Activated T-helper 1 cell treated with anti-CD3 and anti-CD28 coated beads, Interleukin-2, amount 50 U/mL, for 16 hours (primary cell): ENCODE measurements at places on chromosomes 4 and X.

DNA sequence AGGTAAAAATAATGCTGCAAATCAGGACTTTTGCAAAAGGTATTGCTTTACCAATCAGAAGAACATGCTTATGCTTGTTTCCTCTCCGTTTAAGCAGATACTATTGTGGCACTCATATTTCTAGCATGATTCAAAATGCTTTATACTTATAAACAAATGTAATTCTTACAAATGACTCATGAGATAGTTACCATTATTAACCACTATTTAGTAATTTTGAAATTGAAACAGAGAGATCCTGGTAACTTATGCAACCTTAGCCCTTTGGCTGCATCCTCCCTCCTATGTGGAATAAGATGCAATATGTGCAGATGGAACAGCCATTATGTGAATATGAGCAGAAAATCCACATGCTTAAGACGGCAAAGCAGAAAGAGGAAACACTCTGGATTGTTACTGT lies 164.7 kb downstream of the PCDH18 start:
- DNase-seq: no peak

GRCh38 chr4:10470505-10470904 lies 13.3 kb upstream of the ZNF518B start:
- DNase-seq: no peak

GRCh38 chr4:74635490-74636123 lies 158.7 kb downstream of the BTC start:
- no peak for DNase-seq

GRCh38 chr4:138522366-138522765 lies 280.2 kb upstream of the SLC7A11 start:
- no peak for DNase-seq

GRCh38 chr4:185945252-185945651 lies 123.7 kb upstream of the TLR3 start:
- no peak for DNase-seq

GRCh38 chrX:43604753-43605152 lies 51.3 kb upstream of the MAOA start:
- no peak for DNase-seq

DNA sequence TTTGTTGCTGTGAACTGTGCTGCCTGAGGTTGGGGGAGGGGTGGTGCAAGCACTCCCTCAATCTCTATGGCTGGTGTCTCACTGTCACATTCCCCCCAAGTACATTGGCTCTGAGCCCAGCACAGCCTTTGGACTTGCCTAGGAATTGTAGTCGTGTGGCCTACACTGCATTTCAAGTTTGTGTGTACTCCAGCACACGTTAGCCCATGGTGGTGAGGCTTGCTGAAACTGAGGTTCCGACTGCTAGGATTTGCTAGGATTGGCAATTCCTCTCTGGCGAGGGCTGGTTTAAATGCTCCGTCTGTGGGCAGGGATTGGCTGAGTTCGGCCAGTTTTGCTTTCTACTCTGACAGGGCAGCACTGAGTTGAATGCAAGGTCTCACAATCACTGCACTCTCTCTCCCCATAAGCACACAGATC lies 121.7 kb upstream of the CXXC4 start:
- DNase-seq: no peak

GRCh38 chr4:174324725-174325124 lies 41.0 kb downstream of the CEP44 start:
- DNase-seq: no peak

- no peak for DNase-seq
Measured at GRCh38 chr4:87354168-87355102, 31.8 kb upstream of the HSD17B13 start.

- DNase-seq: no peak
Measured at GRCh38 chrX:10922159-10922558, 189.0 kb upstream of the HCCS start.

GRCh38 chr4:113560579-113560978 lies 201.0 kb downstream of the CAMK2D start:
- no peak for DNase-seq

DNA sequence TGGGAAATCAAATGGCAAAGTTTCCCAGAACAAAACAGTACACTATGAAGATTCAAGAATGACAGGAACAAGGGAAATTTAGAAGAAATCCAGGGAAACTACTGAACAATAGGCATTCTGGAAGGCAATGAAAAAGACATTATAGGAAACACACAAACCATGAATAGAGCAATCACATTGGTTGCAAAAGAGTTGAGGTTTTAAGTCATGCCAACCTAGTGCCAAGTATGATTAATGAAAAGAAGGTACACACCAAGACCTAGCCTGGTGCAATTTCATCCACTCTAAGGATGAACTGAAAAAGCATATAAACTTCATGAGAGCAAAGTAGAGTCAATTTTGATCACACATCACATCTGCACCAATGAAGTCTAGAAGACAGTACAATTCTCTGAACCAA lies 326.9 kb downstream of the PDHA2 start:
- no peak for DNase-seq

GRCh38 chr4:53380221-53380620 lies 2.8 kb downstream of the FIP1L1 start:
- DNase-seq: no peak

DNA sequence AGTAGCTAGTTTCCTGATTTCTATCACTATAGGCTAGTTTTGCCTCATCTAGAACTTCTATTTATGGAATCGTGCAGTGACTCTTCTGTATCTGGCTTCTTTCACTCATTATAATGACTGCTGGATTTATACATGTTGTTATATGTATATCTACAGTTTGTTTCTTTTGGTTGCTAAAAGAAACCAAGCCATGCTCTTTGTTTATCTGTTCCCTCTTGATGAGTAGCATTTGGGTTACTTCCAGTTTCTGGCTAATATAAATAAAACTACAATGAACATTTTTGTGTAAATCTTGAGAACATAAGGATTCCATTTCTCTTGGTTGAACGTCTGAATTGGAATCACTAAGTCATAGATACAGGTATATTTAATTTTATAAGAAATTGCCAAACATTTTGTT lies 73.9 kb downstream of the ARHGAP24 start:
- no peak for DNase-seq

GRCh38 chr4:190017357-190018200 lies 9.5 kb downstream of the FRG2 start:
- no peak for DNase-seq

- no peak for DNase-seq
Measured at GRCh38 chr4:154492288-154492687, 689 bp upstream of the DCHS2 start.

GRCh38 chr4:41939016-41939626 lies 3.9 kb downstream of the TMEM33 start:
- no peak for DNase-seq

- no peak for DNase-seq
Measured at GRCh38 chr4:48033825-48034413, 17.3 kb downstream of the NIPAL1 start.

GRCh38 chr4:114087596-114088230 lies 108.3 kb upstream of the ARSJ start:
- DNase-seq: no peak

DNA sequence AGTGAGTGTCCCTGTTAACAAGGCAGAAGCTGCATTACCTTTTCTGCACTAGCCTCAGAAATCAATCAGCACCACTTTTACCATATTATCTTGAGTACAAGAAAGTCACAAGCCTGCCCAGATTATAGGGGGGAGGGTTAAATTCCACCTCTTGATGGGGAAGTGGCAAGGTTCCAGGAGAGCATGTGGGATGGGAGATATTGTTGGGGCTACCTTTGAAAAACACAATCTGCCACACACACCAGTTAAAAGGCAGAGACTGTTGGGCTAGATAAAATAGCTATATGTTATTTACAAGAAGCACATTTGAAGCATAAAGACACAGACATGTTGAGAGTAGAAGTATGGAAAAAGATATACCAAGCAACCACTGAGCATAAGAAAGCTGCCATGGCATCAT lies 6.6 kb upstream of the AVPR2 start:
- DNase-seq: no peak

DNA sequence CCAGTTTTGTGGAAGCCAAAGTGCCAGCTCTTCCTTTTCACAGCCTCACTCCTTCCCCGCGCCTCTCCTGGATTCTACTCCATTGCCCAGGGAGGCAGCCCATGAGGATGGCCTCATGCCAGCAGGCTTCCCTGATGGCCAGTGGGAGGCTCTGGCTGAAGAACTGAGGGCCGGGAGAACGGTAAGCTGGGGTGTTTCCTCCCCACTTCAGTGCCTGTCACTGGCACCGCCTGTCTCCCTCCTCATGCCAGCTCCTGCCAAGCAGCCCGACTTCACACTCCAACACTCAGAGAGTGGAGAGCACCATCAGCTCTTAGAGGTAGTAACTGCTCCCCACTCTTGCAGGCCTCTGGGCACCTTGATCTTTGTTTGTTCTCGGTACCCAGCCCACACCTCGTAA lies 46.9 kb upstream of the STIM2 start:
- no peak for DNase-seq

GRCh38 chr4:40055511-40055862 lies 1.2 kb upstream of the N4BP2 start:
- DNase-seq: no peak

- DNase-seq: no peak
Measured at GRCh38 chr4:56215901-56216300, 171.4 kb downstream of the AASDH start.

DNA sequence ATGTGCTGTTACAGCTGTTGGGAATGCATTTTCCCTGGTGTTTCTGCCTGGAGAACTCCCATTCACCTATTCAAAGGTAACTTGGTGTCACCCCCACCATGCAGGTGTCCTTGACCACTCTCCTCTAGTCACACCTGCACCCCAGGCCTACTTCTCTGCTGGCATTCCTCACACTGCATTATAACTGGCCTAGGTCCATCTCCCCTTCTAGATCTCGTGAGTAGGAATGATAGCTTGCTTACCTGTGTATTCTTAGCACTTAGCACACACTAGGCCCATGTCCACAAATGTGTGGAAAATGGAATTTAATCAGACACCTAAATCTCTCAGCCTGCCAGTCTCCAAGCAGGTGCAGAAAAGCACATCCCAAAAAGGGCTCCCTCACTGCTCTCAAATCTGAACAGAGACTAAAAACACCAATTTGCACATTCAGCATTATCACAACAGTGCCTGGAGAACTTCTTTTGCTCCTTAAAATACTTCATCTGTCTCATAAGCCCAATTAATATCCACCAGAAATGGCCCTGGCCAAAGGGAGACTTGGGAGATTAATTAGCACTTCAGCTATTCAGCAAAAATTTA lies 18.3 kb downstream of the SCD5 start:
- DNase-seq: no peak

DNA sequence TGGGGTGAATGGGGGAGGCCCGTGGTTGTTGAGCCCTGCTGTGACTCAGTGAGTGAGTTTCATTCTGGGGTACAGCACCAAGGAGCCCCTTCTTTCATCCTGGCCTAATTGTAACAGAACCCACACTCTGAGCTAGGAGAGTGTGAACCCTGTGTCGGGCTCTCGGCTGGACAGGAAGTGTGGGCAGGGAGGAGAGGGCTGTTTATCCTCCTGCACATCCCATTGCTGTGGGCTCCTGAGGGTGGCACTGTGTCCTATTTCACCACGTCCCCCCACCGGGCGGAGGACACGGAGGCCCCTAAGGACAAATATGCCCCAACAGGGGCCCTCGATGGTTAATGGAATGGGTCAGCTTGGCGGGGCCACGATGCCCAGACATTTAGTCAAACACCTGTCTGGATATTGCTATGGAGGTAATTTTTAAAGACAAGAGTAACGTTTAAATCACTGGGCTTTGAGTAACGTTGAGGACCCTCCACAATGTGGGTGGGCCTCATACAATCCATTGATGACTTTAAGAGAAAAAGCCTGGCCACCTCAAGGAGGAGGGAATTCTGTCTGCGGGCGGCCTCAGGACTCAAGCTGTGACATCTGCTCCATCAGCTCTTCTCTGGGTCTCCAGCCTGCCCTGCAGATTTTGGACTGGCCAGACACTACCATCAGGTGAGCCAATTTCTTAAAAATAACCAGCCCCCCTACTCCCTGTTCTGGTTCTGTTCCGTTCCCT lies 46.1 kb upstream of the SORCS2 start:
- DNase-seq: no peak

- DNase-seq: no peak
Measured at GRCh38 chr4:113776679-113777078, 15.1 kb upstream of the CAMK2D start.

GRCh38 chr4:88706574-88706973 lies 8.9 kb upstream of the NAP1L5 start:
- DNase-seq: no peak

DNA sequence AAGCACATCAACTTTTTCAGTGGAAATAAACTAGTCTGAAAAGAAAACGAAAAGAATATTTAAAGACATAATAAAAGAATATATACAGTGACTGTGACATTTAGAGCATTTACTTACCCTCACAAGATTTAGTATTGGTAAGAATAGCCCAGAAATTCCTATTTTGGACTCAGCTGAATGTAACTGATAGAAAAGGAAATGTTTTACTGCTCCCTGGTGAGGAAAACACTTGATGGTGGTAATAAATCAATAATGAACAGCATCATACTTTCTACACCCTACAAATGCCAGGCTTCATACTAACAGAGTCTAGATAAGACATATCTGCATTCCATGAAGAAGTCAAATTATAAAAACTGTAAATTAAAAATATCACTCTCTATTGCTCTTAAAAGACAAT lies 753.5 kb upstream of the PCDH10 start:
- no peak for DNase-seq

- no peak for DNase-seq
Measured at GRCh38 chr4:74308215-74308614, at the start of gene EPGN. TSS of gene EPGN (plus strand) at chr4:74308470. CDS start at chr4:74308534, 64 bp downstream.

DNA sequence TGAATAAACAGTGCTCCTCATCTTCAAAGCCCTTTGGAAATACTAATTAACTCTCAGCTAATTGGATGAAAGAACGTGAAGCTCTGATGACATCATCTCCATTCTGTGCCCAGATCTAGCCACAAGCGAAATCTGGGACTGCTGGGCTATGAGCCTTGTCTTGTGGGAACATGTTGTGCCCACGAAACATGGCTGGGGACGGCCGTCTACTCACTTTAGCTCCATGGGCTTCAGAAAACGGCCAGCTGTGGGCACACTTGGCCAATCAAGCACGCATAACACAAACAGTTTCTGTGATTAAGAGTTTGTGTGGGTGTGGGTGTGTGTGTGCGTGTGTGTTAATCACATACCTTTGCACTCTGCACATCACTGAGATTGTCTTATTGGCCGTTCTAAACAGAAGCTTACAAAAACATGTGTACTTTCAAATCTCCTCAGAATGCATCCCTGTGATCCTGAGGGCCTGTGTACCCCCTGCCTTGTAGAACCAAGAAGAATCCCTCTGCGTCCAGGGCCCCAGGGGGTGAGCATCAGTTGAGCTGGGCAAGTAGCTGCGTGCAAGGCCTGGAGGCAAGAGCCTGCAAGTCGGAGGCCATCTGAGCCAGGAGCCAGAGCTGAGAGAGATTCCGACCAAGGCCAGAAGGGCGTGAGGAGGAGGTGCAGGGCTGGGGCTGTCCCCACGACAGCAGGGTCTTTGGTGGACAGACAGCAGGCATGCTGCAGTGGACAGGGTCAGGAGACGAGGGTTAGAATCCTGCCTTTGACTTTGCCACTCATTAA lies 18.7 kb upstream of the ZNF185 start:
- DNase-seq: no peak

GRCh38 chr4:88780389-88780788 lies 82.8 kb upstream of the NAP1L5 start:
- DNase-seq: no peak

GRCh38 chrX:104112326-104112951 lies at the start of gene ZCCHC18:
TSS of gene ZCCHC18 (plus strand) at chrX:104112523. CDS start at chrX:104114112, 1,589 bp downstream.
- no peak for DNase-seq

- no peak for DNase-seq
Measured at GRCh38 chrX:68345025-68345424, 88.3 kb downstream of the OPHN1 start.
